ENCODE measurements at places on chromosomes 6 and 20.

DNA sequence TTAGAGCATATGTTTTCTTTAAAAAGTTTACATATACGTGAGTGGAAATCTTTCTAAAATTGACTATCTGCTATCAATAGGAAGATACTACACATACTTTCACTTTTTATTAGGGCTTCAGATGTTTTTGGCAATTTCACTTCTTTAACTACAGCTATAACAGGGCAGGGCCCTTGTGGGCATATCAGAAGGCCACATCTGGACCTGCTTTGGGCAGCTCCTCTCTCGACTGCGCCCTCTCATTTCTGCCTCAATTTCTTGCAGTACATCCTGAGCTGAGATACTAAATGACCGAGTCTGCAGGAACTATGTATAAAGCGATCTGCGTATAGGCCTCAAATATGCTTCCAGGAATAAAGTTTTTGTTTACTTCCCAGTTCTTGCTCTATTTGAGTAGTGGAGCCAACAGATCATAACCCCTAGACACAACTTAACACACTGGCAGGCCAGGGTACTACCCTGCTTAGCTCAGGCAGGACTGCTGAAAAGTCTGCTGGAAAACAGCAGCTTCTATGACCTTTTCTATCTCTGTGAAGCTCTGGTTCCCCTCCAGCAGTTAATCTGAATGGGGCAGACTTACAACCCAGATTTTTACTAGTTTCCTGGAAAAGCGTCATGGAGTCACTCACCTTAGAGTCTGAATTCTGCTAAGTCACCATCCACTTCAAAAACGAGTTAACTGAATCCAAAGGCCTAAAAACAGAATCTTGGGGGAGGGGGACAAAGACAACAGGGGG lies 12.7 kb downstream of the GCLC start:
- no peak for DNase-seq

DNA sequence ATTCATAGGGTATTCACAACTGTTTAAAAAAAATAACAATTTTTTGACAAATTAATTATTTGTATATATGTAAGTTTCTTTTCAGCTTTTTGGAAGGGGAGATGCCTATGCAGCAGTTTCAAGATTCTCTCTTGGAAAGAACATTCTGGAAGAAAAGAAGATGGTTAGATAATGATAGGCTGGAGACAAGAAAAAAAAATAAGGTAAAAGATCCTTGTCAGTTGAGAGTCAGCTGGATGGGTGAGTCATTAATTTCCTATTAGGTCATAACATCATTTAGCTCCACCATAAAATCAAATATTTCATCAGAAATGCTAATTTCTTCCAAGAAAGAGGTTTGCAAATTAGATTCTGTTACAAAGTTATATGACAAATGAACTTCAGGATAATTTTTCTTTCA lies 880.4 kb downstream of the EPHA7 start:
- no peak for DNase-seq

DNA sequence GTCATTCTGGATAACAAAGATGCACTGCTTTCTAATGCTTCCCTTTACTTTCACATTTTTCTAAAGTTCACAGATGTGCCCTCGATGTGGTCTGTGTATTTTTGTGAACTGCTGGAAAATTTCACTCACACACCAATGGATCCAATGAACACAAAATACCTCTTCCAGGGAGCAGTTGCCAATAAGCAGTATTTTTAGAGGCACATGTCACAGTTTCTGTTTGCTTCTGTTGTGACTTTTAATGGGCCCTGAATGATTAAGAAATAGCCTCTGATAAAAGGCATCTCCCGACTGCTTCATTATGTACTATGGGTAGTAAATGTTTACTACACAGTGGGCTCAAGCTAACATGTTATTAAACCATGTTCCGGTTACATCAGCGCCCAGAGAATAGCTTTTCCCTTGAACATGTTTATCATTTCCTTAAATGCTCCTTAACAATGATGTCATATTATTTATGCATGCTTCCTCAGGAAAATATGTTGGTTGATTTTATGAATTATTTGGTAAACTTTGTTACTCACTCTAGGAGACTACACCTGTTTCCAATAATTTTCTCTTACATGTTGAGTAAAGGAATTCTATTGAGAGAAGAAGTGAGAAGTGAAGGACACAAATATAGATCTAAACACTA lies 188.0 kb downstream of the KCNQ5 start:
- DNase-seq, result peak; percentile 12

GRCh38 chr6:21594416-21595281 lies 1.1 kb downstream of the SOX4 start:
- DNase-seq, result peak; percentile 47

DNA sequence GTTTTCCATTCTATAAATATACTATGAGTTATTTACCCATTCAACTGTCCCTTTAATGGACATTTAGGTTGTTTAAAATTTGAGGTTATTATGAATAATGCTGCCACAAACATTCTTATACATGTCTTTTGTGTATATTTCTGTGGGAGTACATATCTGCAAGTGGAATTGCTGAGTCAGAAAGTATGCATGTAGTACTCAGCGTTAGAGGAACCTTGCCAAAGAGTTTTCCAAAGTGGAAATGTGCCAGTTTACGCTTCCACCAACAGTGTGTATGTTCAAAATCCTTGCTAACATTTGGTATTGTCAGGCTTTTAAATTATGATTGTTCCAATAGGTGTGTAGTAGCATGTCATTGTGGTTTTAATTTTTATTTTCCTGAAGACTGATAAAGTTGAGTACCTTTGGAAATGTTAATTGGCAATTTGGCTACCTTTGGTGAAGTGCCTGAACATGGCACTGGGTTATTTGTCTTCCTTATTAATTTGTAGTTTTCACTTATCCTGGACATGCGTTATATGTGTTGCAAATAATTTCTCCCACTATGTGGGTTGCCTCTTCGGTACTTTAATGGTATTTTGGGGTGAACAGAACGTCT lies 341.2 kb downstream of the CD83 start:
- peak; percentile 13 for DNase-seq

- peak; percentile 32 for DNase-seq
These were observed 64.8 kb upstream of the TMEM30A start for GRCh38 chr6:75349262-75349984.

DNA sequence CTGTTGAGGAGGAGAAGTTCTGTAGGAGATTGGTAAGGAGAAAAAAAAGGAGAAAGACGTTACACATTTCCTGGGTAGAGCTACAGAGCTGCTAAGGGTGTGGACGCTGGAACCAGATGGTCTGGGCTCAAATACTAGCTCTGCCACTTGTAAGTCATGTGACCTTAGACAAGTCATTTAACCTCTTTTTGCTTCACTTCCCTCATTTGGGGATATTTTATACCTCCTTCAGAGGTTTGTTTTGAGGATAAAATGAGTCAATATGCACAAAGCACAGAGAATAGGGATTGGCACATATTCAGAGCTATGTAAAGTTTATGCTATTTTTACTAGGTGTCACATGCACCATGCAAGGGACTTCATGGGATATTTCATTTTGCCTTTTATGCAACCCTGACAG lies 708.8 kb downstream of the DHX35 start:
- no peak for DNase-seq

DNA sequence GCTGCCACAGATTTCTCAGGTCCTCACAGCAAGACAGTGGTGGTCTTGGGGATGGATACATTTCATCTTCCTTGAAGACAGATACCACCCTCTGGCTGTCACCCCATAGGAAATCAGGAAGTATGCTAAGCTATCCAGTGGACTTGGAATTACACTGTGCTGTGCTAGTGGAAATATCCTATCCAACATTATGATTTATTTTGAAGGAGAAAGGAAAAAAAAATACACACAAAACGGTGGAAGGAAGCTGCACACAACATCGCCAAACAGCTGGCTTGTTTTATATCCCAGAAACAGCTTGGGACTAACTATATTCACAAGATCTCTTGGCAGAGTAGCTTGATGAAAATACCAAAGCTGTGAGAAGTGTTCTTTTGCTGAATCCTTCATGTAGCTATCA lies 257.6 kb downstream of the LAMA2 start:
- DNase-seq, result peak; percentile 94

DNA sequence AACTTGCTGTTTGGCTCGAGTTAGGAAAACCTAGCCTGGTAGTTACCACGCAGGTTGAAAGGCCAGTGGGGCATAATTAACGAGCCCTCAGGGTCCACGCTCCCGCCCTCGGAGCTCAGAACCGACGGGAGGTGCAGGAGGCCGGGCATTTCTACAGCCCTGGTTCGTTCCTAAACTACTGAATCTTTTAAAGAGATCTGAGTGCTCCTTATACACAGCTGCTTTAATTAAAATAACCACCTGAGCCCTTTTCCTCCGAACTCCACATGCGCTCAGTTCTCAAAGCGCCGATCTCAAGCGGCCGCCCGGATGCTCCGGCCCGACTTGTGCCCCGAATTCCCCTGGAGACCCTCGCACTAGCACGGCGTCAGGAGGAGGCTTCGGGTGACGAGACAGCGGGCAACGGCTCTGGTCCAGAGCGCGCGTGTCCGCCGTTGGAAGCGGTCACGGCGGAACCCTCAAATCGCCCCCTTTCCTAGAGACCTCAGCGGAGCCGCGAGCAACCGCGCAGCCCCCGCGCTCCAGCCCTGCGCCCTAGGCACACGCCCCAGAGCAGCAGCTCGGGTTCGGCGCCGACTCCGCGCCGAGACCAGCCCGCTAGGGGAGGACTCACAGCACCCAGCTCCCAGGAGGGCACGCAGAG lies 397 bp downstream of the WDR27 start:
- DNase-seq, result no peak
